ENCODE measurements at places on chromosomes 7 and 10. TPM values are rescaled to one million over a fixed set of nuclear protein-coding genes. Genes with fewer than 3 reads are reported as not detected.

ELFN1 gene
- total RNA-seq = 0.67 TPM

DNA sequence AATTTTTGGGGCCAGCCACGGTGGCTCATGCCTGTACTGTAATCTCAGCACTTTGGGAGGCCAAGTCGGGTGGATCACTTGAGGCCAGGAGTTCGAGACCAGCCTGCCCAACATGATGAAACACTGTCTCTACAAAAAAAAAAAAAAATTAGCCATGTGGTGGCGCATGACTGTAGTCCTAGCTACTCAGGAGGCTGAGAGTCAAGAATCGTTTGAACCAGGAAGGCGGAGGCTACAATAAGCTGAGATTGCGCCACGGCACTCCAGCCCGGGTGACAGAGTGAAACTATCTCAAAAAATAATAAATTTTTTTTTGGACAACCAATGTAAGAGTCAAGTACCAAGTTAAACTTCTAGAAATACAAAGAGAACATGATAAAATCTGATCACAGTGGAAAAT lies 164.6 kb downstream of the AVL9 start:
- DNase-seq = no peak

DNA sequence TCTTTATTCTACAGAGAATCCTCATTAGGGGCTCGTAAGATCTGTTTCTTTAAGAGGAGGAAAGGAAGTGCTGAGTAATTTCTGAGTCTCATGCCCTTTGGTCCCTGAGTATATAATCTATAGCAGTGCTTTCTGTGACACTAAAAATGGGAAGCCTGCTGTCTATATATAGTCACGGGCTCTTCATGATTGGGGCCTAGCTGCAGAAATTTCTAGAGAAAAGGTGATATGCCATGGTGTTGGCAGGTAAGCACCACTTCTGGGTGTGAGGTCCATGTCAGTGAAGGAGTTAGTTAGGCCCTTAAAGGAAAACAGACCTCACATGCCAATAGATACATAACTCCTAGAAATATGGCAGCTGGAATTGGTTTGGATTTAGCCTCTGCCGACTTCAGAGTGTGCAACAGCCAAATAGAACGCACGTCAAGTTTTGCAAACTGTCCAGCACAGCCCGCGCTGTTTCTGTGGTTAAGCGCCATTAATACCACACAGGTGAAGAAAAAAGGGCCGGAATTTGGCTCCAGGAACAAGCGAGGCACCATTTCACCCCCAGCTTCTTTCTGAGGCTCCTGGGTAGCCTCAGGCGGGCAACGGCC lies 123.2 kb downstream of the TACC2 start:
- no peak for DNase-seq

ADCY1 gene
- 2.3 TPM for total RNA-seq

SLC26A5 gene
- 0.09 TPM for total RNA-seq

- peak; percentile 84 for DNase-seq
These were observed at the start of gene PLEKHA8 for GRCh38 chr7:30028216-30028748. PLEKHA8 (plus strand) TSS chr7:30028412; CDS start chr7:30028763, 351 bp downstream.

DNA sequence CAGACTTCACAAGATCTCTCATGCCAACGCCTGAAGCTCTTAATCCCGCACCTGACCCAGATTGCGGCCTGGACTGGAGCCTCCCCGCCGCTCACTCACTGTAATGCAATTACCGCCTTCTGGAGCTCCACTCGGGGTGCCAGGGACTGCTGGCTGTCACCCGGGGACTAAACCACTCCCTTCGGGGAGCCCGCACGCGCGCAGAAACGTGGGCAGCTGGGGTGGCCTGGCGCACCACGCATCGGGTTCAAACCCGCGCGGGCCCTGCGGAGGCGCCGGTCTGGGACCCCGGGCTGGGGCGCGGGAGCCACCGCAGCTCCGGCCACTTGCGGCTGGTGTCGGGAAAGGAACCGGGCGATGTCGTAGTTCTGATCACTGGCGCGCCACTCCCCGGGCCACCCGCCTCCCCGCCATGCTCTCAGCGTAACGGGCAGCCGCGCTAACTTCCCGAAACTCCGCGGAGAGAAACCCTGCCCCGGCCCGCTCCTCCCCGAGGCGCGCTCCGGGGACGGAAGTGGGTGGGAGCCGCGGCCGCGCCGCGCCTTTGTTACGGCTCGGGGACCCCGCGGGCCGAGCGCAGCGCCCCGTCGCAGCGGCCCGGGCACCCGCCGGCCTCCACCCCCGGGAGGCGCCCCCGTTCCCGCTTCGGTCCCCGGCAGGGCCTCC lies 100.3 kb upstream of the SVIL start:
- peak; percentile 86 for DNase-seq

DNA sequence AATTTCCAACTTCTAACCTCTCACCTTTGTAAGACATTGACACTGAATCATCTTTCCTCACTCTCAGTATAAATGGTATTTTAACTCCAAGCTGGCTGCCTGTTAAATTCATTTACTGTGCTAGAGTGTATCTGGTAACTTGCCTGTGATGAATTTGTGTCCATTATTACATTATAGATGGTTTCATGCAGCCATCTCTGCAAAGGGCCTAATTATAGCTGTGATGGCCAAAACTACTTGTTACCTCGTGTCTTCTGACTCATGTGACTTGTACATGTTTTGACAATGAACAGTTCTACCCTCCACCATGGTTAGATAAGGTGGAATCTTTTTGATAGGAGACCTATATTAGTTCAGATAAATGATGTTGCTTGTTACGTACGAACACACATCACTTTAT lies 392.0 kb downstream of the PAXIP1 start:
- no peak for DNase-seq

ZC3HAV1L gene
- total RNA-seq = 2.4 TPM

DNA sequence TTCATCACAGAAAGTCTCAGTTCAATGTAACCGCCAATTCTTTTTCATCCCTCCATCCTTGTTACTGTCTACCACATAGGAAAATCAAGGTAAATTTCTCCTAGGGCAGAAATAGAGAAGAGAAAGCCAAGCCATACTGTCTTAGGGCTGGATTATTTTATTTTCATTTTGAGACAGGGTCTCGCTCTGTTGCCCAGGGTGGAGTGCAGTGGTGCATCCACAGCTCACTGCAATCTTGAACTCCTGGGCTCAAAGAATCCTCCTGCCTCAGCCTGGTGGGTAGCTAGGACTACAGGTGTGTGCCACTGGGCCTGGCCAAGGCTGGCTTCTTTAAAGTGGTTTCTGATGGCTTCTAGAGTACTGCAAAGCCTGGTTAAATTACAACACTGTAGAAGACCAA lies 181.7 kb downstream of the SRPK2 start:
- no peak for DNase-seq

DNA sequence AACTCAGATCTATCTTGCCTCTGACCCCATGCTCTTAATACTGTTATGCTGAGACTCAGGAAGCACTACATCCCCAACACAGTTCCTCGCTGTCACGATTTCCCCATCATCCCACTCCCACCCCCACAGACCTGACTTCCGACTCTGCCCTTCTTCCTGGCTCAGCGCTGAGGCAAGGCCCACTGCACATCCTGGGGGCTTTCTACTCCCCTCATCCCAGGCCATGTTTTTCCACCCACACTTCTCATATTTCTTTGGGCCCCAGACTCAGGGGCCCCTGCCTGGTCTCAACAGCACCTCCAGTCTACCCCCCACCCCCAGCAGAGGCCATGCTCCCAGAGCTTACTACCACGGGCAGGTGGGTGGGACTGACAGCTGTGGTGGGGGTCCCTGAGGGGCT lies 7.7 kb upstream of the NDST2 start:
- DNase-seq = no peak

SPDYE1 gene
- not detected for total RNA-seq

DNA sequence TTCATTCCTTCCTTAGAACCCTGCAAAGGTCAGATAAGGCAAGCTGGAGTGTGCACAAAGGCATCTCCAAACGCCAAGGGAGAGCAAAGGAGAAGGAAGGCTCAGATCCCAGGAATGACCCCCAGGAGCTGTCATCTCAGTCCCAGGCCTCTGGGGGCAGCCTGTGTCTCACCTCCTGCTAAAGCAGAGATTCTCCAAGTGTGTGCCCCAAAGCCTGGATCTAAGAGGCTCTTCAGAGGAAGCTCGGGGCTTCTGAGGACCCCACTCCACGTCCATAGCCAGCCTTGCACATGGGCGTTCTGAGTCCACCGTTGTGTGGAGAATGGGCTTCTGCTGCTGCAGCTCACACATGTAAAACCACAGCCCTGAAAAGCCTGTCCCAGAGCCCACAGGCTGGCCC lies 5.1 kb upstream of the GRID1 start:
- DNase-seq = no peak

GRCh38 chr7:129514683-129515082 lies 12.4 kb downstream of the SMKR1 start:
- no peak for DNase-seq

- no peak for DNase-seq
These were observed 139.3 kb upstream of the ODAD2 start for GRCh38 chr10:28137907-28138880.

OR13A1 gene
- not detected for total RNA-seq

GRCh38 chr7:28607855-28608193 lies 195.5 kb downstream of the CREB5 start:
- DNase-seq = no peak

RPEL1 gene
- not detected for total RNA-seq

CFAP43 gene
- 2.4 TPM for total RNA-seq

DNA sequence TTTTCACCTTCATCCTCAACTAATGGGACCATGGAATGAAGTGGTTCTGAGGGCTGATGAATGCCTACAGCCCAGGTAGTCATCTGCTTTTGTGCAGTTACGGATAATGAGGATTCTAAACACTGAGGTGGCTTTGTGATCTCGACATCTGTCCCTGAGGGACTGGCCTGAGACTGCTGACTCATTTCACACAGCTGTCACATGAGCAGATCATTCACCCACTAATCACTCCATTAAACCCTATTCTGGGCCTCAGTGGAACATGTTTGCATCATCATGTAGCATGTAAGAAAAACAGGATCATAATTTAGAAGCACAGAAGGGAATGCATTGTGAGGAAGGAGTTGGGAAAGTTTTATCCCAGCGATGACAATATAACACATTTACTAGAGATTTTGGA lies 79.4 kb upstream of the FEZF1 start:
- DNase-seq = no peak

GRCh38 chr10:69734797-69735468 lies 66.8 kb upstream of the COL13A1 start:
- DNase-seq = no peak

PGAM2 gene
- 0.49 TPM for total RNA-seq

SSC4D gene
- total RNA-seq = 3.6 TPM

DNA sequence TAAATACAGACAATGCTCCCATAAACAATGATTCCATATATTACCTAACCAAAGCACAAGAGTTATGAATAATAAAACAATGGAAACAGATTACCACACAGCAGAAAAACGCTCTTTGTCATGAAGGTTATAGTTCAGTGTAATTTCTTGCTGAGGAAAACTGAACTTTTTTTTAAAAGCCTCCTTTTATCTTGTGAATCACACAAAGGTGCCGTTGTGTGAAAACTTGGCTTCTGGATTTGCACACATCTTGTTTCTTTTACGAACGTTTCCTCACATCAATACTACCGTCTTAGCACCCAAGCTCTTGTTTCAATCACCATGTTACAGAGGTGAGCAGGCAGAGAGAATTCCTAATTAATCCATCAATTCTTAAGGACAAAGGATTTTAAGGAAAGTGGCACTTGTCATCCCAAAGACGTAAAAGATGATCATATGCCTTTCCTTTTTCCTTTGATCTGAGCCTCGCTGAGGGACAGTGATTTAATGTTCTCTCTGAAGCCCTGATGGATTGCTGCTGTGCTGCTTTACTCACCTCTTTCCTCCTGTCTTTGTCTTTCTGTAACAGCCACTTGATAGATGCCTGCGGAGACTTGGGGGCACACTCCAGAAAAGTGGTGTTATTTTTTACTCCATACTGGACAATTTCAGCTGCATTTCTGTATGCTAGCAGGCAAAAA lies 110.1 kb downstream of the CD36 start:
- DNase-seq = no peak

GRCh38 chr10:97532935-97533671 lies 34.4 kb downstream of the UBTD1 start:
- DNase-seq = no peak

GRCh38 chr10:113390896-113391295 lies 162.0 kb upstream of the HABP2 start:
- no peak for DNase-seq

- no peak for DNase-seq
These were observed 138.9 kb downstream of the TNS3 start for GRCh38 chr7:47443049-47443448.

- no peak for DNase-seq
These were observed 97.3 kb downstream of the CLEC2L start for GRCh38 chr7:139620676-139621344.

DNA sequence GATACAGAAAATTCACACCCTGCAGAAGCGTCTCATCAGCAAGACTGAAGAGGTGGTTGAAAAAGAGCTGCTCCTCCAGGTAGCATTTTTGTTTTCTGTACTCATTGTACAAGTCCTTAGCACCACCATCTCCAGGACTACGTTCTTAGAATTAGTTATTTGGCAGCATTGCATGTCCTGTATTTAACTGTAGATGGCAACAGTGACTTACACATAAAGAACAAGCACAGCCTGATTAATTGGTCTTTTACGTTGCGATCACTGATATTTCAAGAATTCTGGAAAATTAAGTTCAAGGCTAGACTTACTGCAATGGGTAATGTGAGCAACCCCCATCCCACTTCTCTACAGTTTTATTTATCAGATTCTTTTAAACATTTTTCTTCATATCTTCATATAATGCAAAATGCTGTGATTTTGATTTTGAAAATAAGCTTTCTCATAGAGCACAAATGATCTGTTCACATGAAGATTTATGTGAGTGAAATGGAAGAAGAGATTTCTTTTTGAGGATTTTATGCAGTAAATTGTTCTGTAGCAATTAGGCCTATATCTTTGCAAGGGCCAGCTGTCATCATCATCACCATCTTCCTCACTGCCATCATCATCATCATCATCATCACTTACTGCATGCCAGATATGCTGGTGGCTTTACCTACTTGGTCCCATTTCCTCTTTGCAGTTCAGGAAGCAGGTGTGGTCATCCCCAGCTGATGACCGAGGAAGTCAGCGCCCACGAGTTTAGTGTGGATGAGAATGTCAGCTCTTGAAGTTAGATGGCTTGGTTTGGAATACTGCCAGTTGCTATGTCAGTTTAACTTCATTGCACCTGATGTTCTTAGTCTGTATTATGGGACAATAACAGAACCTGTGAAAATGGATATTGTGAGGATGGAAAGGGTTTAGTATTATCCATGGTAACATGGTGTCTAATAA lies 53.4 kb downstream of the CFAP58 start:
- no peak for DNase-seq

Measured in pancreas (tissue), 10 donors.